ENCODE measurements at places on chromosomes 6 and 20.

GRCh38 chr20:34459209-34459897 lies 56.9 kb upstream of the DYNLRB1 start:
- DNase-seq: no peak

DNA sequence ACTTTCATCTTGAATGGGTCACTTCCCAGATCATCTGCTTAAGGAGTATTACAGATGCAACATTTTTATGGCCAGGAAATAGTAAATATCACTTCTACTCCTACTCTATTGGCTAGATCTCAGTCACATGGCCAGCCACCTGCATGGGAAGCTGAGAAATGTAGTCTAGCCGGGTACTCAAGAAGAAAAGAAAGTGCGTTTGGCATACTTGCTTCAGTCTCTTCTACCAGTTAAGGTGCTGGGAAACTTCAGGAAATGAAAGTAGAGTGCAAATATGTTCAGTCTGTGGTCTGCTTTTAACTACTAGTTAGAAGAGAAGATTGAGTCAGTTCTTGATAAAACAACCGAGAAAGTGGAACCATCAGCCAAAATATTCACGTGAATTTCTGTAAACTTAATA lies 129.2 kb downstream of the PDSS2 start:
- DNase-seq: no peak

DNA sequence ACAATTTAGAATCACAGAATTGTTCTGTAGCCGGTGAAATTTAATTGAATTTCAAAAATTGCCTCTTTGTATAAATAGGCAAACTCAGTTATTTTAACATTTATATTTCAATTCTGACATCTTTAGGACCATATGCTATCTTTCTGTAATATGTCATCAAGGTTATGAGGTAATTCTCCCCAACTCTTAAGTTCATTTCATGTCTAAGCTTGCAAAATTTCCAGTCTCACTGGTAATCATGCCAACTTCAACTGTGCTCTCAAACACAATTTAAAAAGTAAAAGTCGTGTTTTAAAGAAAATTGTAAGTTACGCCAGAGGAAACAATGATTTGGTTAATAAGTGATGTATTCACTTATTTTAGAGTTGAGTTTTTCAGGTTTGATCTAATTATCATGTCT lies 1.4 kb downstream of the NCOA7 start:
- DNase-seq: no peak

GRCh38 chr6:11021714-11022113 lies 22.4 kb downstream of the ELOVL2 start:
- no peak for DNase-seq

GRCh38 chr6:138596126-138596525 lies 96.8 kb upstream of the NHSL1 start:
- DNase-seq: no peak

GRCh38 chr6:157089851-157090250 lies 233.5 kb downstream of the TMEM242 start:
- DNase-seq: no peak

GRCh38 chr6:8875986-8876385 lies 440.6 kb upstream of the SLC35B3 start:
- DNase-seq: no peak

DNA sequence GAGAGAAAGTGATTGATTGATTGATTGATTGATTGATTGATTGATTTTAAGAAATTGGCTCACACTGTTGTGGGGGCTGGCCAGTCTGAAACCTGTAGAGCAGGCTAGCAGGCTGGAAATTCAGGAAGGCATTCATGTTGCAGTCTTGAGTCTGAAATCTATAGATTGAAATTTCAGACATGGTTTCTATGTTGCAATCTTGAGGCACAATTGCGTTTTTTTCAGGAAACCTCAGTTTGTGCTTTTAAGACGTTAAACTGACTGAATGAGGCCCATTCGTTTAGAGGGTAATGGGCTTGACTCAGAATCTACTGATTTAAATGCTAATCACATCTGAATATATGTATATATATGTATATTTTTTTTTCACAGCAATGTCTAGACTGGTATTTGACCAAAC lies 106.3 kb downstream of the STXBP5 start:
- no peak for DNase-seq

DNA sequence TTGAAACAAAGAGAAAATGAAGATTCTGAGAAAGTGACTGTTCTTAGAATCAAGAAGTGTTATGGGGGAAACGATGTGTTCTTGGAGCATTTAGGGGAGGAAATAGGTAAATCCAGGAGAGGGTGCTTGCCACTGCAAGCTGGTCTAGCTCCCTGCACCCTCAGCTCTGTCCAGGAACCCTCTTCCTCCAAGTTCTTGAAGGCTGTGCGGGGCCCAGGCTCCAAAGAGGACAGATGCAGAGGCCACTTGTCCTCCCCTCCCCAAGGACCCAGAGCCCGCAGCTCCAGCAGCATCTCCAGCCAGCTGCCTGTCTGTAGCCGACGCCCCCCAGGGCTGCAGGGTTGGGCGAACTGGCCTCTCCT lies 87.9 kb downstream of the CDC5L start:
- DNase-seq: peak; percentile 8

DNA sequence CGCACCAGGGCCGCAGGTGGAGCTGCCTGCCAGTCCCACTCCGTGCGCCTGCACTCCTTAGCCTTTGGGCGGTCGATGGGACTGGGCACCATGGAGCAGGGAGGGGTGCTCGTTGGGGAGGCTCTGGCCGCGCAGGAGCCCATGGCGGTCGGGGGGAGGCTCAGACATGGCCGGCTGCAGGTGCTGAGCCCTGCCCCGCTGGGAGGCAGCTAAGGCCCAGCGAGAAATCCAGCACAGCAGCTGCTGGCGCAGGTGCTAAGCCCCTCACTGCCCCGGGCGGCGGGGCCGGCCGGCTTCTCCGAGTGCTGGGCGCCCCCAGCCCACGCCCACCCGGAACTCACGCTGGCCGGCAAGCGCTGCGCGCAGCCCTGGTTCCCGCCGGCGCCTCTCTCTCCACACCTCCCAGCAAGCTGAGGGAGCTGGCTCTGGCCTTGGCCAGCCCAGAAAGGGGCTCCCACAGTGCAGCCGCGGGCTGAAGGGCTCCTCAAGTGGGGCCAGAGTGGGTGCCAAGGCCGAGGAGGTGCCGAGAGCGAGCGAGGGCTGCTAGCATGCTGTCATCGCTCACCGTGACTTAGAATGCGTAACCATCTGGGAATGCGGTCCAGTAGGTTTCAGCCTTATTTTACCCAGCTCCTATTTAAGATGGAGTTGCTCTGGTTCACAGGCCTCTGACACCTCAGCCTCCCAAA lies 77.3 kb downstream of the C6orf52 start:
- no peak for DNase-seq

DNA sequence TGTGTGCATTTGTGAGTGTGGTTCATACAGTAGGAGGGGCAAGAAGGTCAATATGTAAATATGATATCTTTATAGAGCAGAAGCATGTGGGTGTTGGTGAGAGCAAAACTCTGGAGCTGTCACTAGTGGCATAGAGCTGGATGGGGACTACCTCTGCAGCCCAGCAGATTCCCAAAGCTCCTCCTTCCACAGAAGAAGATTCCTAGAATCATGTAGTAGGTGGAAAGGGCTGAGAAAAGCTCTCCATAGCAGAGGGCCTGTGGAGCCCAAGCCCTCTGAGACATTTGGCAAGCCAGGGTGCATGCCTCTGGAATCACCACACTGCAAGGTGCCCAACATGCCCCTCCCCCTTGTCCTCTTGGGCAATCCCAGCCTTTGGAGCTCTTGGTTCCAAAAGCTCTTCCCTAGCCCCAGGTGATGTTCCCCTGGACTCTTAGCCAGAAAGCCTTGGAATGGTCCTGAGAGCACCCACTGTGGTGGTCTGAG lies 233.2 kb downstream of the LRFN2 start:
- DNase-seq: no peak

- DNase-seq: no peak
Observed at GRCh38 chr6:156809034-156809433, 31.9 kb downstream of the ARID1B start.

DNA sequence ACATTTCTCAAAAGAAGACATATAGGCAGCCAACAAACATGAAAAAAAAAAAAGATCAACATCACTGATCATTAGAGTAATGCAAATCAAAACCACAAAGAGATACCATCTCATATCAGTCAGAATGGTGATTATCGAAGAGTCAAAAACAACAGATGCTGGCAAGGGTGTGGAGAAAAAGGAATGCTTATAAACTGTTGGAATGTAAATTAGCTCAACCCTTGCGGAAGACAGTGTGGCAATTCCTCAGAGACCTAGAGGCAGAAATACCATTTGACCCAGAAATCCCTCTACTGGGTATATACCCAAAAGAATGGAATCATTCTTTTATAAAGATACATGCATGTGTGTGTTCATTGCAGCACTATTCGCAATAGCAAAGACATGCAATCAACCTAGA lies 303.8 kb upstream of the THEMIS start:
- no peak for DNase-seq

DNA sequence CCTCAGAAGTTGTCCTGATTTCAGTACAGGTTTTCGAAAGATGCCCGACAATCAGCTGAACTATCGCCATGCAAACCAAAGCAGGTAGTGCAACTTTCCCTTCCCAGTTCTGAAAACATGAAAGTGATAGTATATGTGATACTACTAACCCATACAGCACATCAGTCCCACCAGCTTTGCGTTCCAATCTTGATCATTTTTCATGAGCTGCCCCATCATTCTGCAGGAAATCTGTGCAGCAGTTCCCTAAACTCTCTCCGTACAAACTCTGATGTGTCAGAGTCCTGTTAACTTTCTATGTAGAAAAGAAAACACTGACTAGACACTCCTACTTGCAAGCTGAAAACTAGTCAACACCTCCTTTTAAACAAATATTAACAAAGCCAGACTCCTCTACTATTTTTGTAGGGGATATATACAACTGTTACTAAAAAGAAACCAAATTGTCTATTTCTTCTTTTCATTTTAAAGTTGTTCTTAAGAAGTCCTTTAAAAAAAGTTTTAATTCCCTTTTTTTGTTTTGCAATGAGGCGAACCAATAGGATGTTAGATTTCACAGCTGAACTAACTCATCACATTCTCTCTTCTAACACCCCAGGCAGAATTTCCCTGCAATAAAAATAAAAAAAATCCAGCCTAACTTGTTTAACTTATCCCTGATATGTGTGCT lies 99.6 kb upstream of the DST start:
- no peak for DNase-seq

GRCh38 chr6:76073281-76073680 lies 819 bp upstream of the IMPG1 start:
- no peak for DNase-seq

DNA sequence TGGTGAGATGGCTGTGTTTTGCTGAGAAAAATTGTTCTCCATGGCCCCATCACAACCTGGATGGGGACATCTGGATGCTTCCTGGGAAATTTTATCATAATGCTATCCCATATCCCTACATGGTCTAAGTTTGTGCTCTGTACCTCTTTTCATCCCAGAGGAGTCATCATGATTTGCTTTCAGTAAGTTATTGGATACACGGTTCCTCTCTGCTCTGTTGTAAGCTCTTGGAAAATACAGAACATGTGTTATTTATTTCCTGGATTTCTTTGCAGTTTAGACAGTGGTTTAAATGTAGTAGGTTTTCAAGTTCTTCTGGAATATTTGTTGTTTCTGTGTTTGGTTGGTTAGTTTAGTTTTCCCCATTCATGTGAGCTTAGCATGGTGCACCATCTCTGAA lies 129.2 kb upstream of the ECI2 start:
- DNase-seq: no peak

- DNase-seq: no peak
Observed at GRCh38 chr6:56758553-56758952, 115.9 kb upstream of the DST start.

GRCh38 chr6:131015025-131015591 lies 47.9 kb downstream of the EPB41L2 start:
- DNase-seq: no peak

DNA sequence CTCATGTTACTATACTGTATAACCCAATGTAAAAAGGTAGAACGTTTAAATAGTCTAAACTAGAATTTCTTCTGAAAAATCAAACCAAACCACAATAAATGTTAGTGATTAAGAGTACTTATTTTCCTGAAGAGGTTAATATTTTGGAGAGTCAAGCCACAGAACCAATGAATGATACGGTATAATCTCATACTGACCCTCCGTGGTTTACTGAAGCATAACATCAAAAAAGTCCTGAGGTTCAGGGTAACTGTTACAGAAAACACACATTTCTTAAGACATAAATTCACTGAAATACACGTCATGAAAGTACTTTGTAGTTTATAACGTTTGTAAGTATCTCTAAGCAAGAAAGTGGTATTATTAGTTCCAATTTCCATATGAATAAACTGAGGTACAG lies 28.9 kb downstream of the ESF1 start:
- DNase-seq: no peak

DNA sequence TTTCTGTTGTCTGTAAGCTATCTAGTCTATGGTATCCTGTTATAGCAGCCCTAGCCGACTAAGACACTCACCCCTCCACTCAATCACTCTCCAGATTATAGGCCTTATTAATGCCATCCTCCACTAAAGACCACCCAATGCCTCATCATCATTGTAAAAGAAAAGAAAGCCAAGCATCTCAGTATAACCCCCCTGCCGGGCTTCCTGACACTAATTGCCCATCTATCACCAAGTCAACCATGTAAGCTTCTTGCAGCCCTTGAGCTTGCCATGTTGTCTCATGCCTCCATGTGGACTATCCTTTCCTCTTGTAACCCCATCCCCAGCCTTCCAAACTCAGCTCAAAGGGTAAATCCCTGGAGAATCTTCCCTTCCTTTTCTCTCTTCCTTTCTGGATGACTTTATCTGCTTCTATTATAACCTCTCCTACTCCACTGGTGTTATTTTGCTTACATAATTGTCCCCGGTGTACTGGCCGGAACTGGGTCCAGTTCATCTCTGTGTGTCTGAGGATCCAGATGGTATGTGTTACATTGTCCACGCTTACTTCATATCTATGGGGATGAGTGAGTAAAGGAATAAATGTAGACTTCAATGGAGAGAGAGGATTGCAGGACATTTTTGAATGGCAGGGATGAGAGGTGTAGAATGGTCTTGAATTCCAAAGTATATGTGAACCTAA lies 202.9 kb upstream of the SOX4 start:
- DNase-seq: no peak

- DNase-seq: no peak
Observed at GRCh38 chr20:1337441-1337840, 8.5 kb upstream of the SDCBP2 start.

DNA sequence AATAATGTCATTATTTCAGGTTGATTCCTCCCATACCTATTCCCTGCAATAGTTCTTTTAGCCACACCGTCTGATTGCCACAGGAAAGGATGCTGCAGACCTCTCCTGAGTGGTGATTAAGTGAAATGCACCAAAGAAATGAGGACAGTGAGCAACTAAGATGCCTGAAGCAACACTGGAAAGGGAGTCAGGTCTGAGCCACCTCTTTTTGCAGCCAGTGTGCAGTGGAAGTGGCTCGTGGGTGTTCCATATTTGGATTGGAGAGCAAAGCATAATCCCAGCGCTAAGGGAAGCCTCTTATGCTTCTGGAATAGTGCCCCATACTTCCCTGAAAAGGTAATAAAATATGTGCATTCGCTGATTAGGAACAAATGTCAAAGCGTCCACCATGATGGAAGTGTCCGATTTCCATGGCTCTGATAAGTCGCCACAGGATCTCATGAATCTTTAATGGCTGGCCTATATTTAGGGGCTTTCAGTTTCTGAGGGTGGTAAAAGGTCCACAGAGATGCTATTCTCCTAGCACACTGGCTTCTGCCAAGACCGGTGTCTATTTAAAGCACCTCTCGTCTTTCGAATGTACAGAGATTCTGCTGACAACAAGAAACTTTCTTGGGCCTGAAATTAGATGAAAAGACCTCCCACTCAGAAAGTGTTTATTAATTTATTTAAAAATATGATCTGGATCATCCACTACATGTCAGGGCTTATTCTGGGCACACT lies 253.9 kb downstream of the SLC24A3 start:
- DNase-seq: no peak
